Thymus (tissue), 14 donors: ENCODE measurements at places on chromosomes 6 and 20. TPM values are rescaled to one million over a fixed set of nuclear protein-coding genes. Genes with fewer than 3 reads are reported as not detected.

GRCh38 chr6:8738951-8739350, 303.6 kb upstream of the SLC35B3 start:
- DNase-seq = no peak

C20orf202 gene
- 0.09 TPM for total RNA-seq

ACTR5 gene
- 7.4 TPM for total RNA-seq

CFAP206 gene
- total RNA-seq = 0.05 TPM

GRCh38 chr6:168967281-168967925, 286.2 kb downstream of the THBS2 start:
- DNase-seq = no peak

- no peak for DNase-seq
These were observed 7.3 kb downstream of the PEDS1 start for GRCh38 chr20:50146214-50146613.

SOX12 gene
- total RNA-seq = 2.5 TPM

ESR1 gene
- 0.28 TPM for total RNA-seq

- no peak for DNase-seq
These were observed 99.8 kb downstream of the DACT2 start for GRCh38 chr6:168219804-168220203.

DNA sequence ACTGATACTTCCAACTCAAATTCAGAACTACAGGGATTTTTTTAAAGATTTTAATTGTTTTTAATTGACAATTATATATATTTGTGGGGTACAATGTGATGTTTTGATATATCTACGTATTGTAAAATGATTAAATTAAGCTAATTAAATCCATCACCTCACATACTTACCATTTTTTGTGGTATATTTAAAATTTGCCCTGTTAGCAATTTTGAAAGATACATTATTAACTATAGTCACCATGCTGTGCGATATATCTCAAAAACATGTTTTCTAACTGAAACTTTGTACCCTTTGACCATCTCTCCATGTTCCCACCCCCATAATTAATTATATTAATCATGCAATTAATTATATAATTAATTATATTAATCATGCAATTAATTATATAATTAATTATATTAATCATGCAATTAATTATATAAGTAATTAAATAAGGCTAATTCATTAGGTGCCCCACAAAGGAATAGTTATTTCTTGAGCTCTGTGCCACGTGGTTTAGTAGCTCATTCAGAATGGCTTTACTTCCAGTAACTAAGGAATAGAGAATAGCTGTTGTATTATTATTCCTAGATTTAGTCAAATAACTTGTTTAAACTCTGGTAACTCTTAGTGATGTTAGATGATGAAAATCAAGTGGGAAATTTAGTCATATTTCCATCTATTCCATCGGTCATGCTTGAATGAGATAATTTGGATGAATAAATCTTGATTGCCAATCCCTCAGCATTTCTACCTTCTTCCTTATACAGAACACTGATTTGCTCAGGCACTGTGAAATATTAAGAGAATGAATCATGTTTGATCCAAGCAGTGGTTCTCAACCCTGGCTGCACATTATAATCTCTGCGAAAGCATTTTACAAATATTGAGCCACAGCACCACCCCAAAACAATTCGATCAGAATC, 25.1 kb downstream of the LOC128125822 start:
- no peak for DNase-seq

ASIP gene
- 0.09 TPM for total RNA-seq

DNA sequence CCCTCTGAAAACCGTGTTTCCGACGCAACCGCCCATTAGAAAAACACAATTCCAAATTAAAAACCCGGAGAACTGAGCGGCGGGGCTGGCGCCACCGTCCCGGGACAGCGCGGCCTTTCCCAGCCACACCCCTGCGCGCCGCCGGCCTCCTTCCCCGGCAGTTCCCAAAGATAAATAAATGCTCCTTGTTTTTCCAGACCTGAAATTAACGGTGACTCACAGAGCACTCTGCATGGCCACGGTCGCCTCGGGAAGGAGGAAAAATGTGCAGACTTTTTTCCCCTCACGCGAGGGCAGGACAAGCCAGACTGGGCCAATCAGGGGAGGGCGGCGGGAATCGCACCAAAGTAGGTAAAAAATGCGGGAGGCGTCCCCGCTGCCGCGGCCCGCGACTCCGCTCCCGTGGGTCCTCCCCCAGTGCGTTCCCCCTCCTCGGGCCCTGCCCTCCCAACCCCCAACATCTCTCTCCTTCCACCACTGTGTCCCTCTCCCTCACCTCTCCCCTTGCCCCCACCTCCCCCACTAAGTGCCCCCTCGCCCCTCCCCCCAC, 828 bp upstream of the DSTN start:
- no peak for DNase-seq

- DNase-seq = no peak
These were observed 20.2 kb upstream of the MICA start for GRCh38 chr6:31383149-31383548.
